Urinary bladder (tissue), 4 donors: ENCODE measurements at places on chromosomes 1 and 21. TPM values are rescaled to one million over a fixed set of nuclear protein-coding genes. Genes with fewer than 3 reads are reported as not detected.

RGS13 gene
- 0.72 TPM for polyA plus RNA-seq

HSD3B1 gene
- not detected for polyA plus RNA-seq

GRCh38 chr1:24186993-24187790, at the start of gene IFNLR1:
Gene IFNLR1 (minus strand): TSS chr1:24187289. CDS start chr1:24187248, 41 bp downstream.
- no peak for DNase-seq

ADGRL4 gene
- 23.9 TPM for polyA plus RNA-seq

TMEM269 gene
- polyA plus RNA-seq: 0.05 TPM

GRCh38 chr1:172254521-172255222, 165.8 kb upstream of the C1orf105 start:
- DNase-seq: no peak

EXO1 gene
- 0.13 TPM for polyA plus RNA-seq

GRCh38 chr1:234963180-234963903, 165.3 kb downstream of the TOMM20 start:
- DNase-seq: no peak

- no peak for DNase-seq
Observed at GRCh38 chr1:9400425-9401079, 107.9 kb downstream of the SPSB1 start.

- DNase-seq: no peak
Observed at GRCh38 chr1:47262787-47263413, 30.9 kb upstream of the TAL1 start.

C2CD2 gene
- 13.0 TPM for polyA plus RNA-seq

DNA sequence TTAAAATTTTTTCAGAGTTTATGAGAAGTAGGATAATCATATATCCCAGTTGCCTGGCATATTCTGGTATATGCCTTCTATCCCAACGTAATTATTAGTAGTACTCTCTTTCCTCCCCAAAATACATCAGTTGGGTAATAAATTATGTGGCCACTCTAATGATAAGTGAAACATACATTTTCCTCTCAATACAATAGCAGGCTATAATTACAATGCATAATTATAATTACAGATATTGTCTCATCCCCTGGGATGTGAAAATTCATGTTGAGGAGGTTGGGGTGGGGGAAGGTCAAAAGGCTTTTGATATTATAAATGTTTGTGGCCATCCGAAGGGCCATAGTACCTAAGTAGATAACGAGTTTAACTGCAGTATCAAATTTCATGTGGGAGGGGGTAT, 277.1 kb downstream of the ST6GALNAC3 start:
- DNase-seq: no peak

GRCh38 chr1:204206121-204206520, 7.7 kb downstream of the GOLT1A start:
- no peak for DNase-seq

IL19 gene
- not detected for polyA plus RNA-seq
